Left colon (tissue), 2 donors: ENCODE measurements at places on chromosomes 6 and 20. TPM values are rescaled to one million over a fixed set of nuclear protein-coding genes. Genes with fewer than 3 reads are reported as not detected.

The TRIM26 gene
- 47.1 TPM for total RNA-seq

The COL19A1 gene
- 1.1 TPM for total RNA-seq

The MOG gene
- total RNA-seq: not detected

DNA sequence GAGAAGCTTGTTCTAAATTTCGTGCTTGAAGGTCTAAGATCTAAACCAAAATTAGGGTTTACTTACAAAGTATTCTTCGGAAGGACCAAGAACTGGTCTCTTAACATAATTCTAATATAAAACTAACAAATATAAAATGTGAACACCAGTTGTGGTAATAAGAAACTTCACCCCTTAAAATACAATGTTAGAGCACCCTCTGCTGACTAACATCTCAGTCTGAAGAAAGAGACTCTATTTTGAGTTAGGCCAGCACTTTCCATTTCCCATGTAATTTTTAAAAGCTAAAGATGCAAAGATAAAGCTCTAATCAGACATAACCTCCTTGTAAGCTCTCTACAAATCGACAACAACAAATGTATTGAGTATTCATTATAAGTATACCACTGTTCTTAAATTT is 24.6 kb downstream of the ATG5 start:
- no peak for DNase-seq

- DNase-seq: no peak
Measured at GRCh38 chr6:39062014-39062740, 13.6 kb downstream of the GLP1R start.

DNA sequence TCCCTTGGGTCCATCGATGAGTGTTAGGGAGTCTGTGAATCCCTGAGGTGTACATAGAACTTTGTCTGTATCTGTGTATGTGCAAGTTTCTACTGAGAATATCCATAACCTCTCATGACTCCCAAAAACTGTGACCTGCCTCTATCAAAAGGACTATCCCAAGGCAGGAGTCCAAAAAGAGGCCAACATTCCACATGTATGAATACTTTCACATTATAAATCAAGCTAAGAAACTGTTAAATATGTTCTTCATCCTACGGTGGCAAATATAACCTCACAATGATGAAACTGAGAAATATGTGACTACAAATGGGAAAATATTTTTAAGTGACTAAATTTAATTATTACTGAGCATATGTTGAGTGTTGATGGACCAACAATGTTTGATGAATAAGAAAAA is 16.1 kb upstream of the STX11 start:
- no peak for DNase-seq

DNA sequence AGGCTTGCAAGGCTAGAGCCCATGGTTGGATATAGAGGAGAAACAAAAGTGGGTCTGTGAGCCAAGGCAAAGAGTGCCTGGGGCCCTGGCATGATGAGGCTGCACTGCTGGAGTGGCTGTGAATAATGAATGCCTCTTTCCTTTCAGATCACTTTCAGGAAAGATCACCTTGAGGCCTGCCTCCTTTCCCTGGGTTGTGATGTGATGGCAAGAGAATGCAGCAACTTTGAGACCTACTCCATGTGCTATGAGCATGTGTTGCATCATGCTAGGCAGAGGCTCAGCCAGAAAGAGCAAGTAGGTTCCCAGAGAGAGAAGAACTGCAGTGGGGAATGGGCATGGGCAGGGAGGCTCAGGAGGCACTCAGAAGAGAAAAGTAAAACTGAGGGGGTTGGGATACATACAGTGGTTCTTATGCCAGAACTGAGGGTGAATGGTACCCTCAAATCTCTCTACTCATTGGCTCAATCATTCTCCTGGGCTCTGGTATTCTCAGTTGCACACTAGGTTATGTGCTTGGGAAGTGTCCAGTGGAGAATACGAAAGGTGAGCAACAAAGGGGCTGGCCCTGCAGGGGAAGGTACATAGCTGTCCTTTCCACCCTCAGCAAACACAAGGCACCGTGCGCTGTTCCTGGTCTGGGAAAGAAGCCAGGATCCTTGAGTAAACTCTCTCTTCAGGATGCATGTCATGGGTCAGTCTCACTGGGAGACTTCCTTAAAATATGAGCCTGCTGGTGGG is 45.9 kb downstream of the CD164 start:
- DNase-seq: peak; percentile 85

DNA sequence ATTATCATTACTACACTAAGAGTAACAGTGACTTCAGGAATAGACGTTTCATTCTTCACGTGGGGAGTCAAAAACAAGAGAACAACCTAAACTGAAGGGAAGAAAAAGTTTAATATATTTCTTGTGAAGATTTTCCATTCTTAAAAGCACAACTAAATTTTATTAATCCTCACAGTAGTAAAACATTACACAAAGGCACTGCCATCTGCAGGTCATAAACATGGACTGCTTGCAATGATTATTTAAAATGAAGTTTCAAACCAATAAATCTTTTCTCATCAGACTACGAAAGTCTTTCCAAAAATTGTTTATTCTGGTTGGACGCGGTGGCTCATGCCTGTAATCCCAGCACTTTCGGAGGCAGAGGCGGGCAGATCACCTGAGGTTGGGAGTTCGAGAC is 2.6 kb downstream of the NCOA5 start:
- DNase-seq: no peak

- DNase-seq: no peak
Measured at GRCh38 chr20:24158281-24158680, 169.7 kb upstream of the GGTLC1 start.

The NEURL2 gene
- 5.5 TPM for total RNA-seq

DNA sequence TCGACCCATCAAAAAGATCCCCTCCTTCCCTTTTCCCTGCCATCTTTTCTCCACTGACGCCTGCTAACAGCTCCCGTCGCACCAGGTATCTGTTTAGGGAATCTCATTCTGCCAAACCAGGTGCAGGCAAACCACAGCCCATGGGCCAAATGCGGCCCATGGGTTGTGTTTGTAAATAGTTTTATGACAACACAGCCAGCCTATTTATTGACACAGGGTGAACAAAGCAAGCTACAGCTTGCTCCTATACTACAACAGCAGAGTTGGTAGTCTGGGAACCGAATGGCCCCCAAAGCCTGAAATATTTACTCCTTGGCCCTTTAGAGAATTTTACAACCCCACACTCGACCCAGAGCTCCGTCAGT is 16.4 kb downstream of the NFATC2 start:
- DNase-seq: no peak

The FRS3 gene
- total RNA-seq: 3.3 TPM

The IMPG1 gene
- not detected for total RNA-seq

DNA sequence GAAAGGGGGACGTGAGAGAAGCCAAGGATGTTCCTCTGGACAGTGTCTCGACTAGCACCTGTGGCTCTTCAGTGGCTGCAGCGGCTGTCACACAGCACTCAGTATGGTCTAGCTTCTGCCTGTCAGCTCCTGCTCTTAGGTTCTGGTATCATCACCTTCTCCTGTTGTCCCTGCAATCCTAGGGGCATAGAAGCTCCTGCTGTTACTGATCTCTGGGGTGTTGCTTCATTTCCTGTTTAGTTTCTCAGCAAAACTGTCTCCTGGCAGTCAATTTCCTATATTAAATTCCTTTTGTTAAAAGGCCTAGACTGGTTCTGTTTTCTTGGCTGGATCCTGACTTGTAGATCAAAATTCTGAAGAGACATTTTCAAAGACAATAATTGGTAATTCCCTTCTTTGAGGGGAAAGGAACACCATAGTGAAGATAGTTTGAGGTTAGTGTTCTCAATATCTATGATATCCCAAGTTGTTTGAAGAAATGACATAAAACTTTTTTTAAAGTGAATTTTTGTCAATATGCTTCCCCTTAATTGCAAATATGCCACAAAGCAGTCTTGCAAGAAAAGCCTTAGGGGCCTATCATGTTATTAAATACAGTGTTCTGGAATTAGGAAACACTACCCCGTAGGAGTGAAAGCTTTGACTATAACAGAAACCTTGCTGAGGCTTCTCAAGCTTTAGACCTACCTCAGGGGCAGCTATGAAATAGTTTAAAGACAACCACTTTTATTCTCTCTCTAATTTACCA is 148.5 kb downstream of the KIF6 start:
- DNase-seq: no peak

DNA sequence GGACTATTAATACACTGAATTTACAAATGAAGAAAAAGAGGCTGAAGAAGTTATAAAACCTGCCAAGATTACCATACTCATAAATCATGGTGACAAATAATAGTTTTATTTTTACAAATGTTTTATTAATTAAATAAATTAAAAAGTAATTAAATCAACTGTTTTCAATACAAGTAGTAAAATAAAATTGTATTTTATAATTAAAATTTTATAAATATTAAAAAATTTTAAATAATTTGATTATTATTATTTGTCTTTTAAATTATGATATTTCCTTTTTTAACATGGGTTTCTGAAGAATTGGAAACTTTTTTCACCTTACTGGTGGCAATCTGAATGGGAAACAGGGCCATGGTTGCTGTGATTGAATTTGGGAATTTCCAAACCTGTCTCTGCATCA is 177.3 kb upstream of the TSHZ2 start:
- DNase-seq: no peak

The BPIFB1 gene
- not detected for total RNA-seq

DNA sequence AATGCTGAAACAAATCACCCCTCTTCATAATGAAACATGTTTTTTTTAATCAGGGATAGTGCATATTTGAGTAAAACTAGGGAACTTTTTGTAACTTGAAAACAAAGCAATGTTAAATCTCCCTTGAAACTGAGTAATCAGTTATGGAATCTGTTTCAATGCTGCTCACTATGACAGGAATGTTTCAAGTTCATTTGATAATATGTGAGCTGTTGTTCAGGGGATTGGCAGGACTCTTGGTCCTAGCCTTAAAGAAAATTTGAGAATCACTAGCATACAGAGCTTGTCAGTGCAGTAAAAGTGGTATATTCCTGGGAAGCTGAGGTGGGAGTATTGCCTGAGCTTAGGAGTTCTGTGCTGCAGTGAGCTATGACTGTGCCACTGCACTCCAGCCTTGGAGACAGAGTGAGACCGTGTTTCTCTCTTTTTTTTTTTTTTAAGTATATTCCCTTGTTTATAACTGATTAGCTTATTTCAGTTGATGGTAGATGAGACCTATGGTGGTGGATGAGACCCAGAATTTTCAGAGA is 21.6 kb upstream of the CALHM6 start:
- DNase-seq: no peak

DNA sequence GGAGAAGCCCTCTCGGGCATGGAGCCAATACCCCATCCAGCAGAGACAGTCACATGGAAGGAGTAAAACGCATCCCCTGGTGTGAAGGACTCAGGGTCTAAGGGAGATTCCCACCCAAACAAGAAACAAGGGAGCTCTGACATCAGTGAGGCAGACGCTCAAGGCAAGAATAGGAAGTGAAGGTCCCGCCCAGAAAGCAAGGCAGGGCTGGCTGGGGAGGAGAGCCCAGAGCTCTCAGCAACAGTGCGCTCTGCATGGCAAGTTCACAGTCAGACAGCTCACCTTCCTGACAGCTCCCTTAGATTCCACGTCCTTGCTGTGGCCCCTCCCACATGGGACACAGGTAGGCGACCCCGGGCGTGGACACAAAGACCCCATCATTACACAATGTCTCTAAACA is 85.6 kb downstream of the TTLL2 start:
- DNase-seq: no peak

The ACSS1 gene
- total RNA-seq: 43.6 TPM

- DNase-seq: no peak
Measured at GRCh38 chr6:111417946-111418345, 65.1 kb downstream of the REV3L start.

- no peak for DNase-seq
Measured at GRCh38 chr6:157443066-157443800, 62.2 kb downstream of the ZDHHC14 start.

- no peak for DNase-seq
Measured at GRCh38 chr20:60649541-60649940, 602.5 kb upstream of the CDH4 start.

The ELOVL2 gene
- 0.14 TPM for total RNA-seq

DNA sequence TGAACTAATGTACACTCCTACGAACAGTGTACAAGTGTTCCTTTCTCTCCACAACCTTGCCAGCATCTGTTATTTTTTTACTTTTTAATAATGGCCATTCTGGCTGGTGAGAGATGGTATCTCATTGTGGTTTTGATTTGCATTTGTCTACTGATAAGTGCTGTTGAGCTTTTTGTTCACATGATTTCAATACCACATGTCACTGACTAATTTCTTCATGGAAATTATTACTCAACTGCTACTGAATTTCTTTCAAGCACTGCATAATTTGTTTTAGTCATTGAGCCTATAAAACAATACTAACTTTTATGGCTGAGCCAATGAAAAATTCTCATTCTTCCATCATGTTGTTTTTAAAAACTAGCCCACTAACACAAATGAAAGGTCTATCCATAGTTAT is 115.4 kb downstream of the FRK start:
- no peak for DNase-seq

GRCh38 chr6:43347021-43347420 is 22.4 kb downstream of the ZNF318 start:
- no peak for DNase-seq

DNA sequence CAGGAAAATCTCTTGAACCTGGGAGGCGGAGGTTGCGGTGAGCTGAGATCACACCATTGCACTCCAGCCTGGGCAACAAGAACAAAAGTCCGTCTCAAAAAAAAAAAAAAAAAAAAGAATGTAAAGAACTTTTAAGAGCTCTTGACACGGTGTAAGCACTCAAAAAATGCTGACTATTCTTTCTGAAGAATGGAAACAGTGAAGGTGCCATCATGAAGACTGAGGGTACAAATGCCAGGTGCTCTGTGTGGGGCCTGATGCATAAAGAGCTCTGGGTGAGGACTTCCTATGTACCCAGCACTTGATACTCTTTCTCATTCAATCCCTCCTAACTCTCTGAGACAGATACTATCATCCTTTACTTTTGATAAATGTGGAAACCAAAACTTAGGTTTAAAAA is 45.0 kb upstream of the ENPP5 start:
- no peak for DNase-seq
